ENCODE measurements at places on chromosomes 5 and 9. TPM values are rescaled to one million over a fixed set of nuclear protein-coding genes. Genes with fewer than 3 reads are reported as not detected.

The PCDHGB5 gene
- 0.37 TPM for total RNA-seq

- peak; percentile 63 for DNase-seq
Measured at GRCh38 chr9:108634672-108635462, 220.9 kb downstream of the ACTL7B start.

DNA sequence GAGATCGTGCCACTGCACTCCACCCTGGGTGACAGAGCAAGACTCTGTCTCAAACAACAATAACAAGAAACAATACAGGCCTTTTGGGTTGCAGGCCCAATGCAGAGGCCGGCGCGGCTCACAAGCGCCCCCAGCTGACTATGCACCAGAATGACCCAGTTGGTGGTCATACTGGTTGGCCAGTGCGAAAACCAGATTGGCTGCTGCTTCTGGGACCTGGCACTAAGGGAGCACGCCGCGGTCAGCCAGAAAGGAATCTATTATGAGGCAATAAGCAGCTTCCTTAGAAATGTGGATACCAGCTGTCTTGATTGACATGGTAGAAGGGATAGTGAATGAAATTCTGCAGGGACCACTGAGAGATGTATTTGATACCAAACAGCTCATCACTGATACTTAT, 35.0 kb downstream of the RANBP17 start:
- DNase-seq: peak; percentile 3

GRCh38 chr5:60649288-60649917, 50.6 kb downstream of the DEPDC1B start:
- DNase-seq: peak; percentile 20

The PIP5K1B gene
- not detected for total RNA-seq

DNA sequence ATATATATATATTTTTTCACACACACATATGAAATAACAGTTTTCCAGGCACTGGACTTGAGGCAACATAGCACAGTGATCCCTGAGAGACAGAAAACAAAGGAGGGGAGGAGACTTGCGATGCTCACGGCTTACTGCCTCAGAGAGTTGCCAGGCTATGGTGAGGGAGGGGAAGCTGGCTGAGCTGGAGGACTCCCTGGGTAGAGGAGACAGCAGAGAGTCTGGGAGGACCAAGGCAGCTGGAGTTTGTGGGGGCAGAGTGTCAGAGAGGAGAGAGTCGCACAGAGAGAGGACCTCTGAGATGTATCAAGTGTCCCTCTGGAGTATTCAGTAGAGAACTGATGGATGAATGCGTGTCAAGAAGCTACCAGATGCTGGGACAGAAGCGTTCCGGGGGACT, 23.1 kb upstream of the QSOX2 start:
- DNase-seq: no peak

The NPDC1 gene
- 31.5 TPM for total RNA-seq

The ZFAND5 gene
- 93.4 TPM for total RNA-seq

GRCh38 chr9:92976431-92976830, 29.1 kb downstream of the FGD3 start:
- DNase-seq: no peak

The IL4 gene
- total RNA-seq: not detected

DNA sequence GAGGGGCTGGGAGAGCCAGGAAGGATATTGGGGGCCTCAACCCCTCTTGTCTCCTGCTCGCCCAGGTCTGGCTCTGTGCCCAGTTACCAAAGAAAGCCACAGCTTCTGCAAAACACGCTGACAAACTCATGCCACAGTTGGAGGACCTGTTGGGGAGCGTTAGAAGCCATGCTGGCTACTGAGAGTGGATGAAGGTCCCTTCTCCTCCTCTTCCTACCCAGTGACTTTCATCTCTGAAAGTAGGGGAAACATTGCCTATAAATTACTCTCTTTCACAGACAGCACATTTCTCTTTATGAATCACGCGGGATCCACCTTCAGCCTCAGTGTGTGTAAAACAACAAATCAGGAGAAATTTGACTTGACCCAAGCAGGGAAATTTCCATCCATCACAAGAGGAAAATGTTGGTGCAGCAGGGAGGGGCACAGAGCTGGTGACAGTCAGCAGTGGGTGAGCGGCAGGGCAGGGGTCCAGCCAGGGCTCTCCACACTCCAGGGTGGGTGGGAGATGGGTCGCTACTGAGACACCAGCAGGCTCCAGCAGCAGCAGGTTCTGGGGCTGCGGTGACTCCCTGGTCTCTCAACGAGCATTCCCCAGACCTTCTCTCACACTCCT, 181.9 kb downstream of the FGF18 start:
- no peak for DNase-seq

The LMNB1 gene
- 91.0 TPM for total RNA-seq

GRCh38 chr5:7209658-7210057, 186.3 kb upstream of the ADCY2 start:
- DNase-seq: no peak

DNA sequence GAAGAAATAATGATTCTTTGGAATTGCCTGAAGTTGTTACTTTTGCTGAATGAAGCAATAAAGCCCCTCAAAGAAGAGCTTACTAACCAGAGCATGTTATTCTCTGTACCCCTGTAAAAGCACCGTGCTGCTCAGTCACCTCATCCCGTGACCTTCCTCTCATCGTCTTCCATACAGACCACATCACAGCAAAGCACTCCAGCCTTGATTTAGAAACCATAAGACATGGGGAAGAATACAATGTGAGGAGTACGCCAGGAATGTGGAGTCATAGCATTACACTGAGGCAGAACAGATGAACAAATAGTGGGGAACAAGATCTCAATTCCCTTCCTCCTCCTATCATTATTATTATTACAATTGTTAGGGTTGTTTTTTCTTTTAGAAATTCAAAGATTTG, 49.1 kb downstream of the ERAP1 start:
- DNase-seq: no peak

DNA sequence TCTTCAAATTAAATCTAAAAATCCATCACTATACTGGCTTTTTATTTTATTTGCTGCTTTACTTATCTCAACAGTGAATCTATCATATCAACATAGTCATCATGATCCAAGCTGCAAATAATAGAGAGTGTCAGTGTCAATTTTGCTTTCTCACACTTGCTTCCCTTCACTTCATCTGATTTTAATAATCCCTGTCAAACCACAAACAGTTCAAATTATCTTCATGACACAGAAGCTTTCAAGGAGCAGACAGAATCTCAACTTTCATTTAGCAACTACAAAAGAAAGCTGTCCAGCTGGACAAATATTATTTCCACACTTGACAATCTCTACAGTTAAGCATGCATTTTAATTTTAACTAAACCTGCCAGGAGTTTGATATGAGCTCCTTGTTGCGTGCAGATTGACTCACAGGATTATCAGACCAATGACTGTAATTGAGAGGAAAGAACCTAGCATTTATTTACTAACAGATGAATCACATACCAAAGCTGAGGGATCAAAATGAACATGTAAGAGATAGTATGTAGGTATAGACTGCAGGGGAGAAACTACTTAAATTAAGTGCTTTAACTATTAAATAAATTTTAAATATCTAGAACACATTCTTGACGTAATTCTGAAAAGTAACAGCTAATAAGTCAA, 56.0 kb downstream of the KIAA0825 start:
- DNase-seq: no peak

The THBS4 gene
- 0.53 TPM for total RNA-seq

The MLANA gene
- total RNA-seq: not detected

The MYOZ3 gene
- total RNA-seq: not detected

GRCh38 chr9:91341258-91341746, 20.4 kb downstream of the AUH start:
- DNase-seq: peak; percentile 11

GRCh38 chr9:80156756-80157472, 585.1 kb downstream of the TLE4 start:
- no peak for DNase-seq

DNA sequence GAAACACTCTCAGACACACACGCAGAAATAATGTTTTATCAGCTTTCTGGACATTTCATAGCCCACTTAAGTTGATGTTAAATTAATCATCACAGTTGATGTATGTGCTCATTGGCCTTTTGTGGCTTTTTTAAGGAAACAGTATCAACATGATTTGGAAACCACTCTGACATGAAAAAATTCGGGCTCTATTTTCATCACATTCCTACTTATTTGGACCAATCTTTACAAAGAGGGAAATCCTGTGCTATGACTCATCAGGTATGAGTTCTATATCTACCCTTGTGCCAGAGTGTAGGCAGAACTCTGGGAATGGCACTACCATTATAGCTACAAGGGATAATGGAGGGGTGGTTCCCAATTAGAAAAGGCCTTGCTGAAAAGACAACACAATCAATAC, 388.4 kb upstream of the PTGER4 start:
- DNase-seq: peak; percentile 76

GRCh38 chr5:15763754-15764153, 263.8 kb downstream of the FBXL7 start:
- no peak for DNase-seq

DNA sequence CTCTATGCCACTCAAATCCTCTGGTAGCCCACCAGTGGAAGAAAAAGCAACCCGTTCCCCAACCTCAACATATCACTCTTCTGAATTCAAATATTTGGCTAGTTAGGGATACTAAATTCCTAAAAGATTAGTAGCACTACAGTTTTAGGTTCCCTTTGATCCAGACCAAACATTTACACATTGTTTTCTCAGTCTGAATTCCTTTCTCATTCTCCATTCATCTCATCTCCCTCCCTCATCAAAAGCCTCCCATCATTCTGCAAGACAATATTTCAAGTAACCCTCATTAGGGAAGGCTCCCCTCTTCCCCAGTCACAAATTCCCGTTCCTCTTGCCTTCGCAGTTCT, 26.3 kb downstream of the ADAM19 start:
- peak; percentile 51 for DNase-seq

DNA sequence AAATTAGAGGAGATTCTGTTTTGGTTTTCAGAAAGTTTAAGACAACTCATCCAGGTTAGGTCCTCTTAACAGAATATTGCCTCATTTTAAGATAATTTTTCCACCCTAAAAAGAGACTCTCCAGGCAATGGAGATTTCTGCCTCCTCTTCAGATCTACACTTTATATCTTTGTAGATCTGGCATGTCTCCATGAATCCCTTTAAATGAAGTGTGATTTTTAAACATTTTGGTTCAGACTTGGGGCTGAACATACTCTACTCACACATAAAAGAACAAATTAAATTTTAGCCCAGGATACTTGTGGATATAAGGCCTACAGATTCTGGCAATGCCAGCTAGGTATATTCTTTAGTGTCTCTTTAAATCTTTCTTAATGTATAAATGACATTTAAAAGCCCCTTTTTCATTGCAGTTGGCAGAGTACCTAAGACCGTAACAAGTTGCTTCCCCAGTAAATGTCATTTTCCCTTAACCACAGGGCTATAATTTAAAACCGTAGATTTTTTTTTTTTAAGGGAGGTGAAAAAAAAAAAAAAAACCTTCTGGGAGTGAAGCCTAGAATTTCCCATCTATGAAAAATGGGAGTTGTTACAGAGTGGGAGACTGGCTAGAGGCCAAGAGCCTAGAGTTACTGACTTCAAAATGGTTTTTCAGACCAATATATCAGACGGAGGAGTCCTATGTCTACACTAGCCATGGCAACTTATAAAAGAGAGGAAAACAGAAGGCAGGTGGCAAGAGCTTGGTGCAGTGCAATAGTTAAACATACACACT, 207.8 kb upstream of the TARS1 start:
- no peak for DNase-seq

The ORM2 gene
- not detected for total RNA-seq

The DMRT2 gene
- total RNA-seq: not detected

DNA sequence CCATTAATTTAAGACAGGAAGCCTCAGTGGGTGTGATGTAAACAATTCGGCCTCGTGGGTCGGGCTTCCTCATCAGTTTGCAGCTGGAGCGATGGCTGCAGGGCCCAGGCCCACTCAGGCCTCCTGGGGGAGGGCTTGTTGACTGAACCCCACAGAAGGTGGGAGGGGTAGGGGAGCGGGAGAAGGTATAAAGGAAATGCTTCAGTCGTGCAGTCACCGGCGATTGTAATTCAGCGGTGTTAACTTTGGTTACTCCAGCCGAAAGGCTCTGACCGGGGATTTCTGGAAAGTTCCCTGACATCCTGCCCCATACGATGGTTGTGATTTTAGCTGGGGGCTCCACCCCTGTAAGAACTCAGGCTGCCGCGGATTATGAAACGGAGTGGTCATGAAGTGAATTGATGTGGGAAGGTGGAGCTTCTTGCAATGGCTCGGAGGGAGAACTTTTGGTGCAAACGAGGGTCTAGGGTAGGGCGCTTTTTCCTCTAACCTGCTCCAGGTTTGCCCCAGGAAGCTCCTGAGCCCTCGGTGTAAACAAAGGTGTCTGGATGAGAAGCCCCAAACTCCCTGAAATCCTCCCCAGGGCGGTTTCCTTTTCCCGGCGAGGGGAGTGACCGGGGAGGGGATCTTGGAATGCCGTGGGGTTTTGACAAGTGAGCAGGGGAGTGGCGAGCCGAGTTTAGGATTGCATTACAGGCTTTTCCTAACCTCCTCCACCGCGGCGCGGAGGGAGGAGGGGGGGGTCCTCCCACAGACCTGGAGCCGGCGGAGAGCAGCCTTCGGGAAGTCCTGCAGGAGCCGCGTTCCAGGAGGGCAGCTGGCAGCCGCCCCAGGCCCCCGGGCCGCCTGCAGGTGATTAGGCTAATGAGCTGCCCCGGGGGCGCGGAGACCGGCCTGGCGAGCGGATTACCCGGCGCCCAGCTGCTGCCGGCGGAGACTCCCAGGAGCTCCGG, 215.5 kb downstream of the PDZD2 start:
- peak; percentile 73 for DNase-seq

The ACER2 gene
- total RNA-seq: 2.4 TPM

The LVRN gene
- total RNA-seq: 0.03 TPM

The SLC36A3 gene
- total RNA-seq: not detected

The TAF11L10 gene
- not detected for total RNA-seq

The PCA3 gene
- not detected for total RNA-seq

GRCh38 chr5:81972492-81972783, 615 bp downstream of the ATG10 start:
- DNase-seq: no peak

- DNase-seq: no peak
Measured at GRCh38 chr9:89425921-89426383, 72.0 kb downstream of the SEMA4D start.

The POLR1E gene
- total RNA-seq: 62.4 TPM

DNA sequence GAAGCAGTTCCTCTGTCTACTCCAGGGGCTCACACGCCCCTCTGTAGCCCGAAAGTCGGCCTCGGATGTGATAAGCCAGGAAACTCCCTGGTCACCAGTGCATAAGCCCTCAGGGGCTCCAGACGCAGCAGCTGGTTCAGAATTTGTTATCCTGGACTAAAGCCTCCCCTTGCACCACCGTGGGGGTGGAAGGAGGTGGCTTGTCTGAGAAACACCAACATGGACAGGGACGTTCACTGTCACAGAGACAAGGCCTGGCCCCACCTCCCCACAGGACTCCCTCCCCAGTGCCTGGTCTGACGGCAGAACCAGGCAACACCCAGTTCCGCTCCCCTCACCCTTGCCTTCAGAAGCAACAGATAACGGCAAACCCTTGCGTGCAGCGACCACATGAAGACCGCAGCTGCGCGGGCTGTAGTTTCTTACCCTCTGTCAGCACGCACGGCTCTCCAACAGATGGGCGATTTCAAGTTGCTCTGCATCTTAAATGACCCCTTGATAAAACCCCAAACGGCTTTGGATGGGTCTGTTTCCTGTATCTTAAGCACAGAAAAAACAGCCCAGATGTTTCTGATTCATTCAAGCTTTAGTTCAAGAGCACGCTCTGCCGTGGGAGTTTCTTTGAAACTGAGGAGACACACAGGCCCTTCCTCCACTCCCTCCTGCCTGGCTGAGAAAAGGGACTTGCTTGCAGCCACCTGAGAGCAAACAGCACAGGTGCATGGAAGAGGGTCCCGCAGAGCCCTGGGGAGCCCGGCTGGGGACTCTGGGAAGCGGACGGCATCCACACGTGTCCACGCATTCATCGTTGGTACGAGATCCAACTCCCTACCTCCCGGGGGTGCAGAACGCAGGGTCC, 44.7 kb upstream of the NKD2 start:
- DNase-seq: no peak

All from HT1080 (cell line).